ENCODE measurements at places on chromosomes 2 and 18.

- DNase-seq, result no peak
Observed at GRCh38 chr18:8659609-8660242, 45.6 kb upstream of the MTCL1 start.

DNA sequence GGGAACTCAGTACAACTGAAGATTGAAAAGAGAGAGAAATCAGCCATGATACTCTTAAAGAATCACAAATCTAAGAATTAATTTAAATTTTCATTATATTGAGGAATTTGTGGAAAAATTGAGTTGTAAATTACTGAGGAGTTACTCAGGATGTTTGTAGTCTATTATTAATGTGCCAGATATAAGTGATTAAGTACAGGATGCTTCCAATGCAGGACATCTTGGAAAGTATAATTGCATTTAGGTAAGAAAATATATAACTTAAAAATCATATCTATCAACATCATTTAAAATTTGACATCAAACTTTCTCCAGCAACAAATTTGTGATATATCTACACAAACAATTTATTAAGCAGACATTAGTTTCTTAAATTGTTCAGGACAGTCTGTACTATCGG lies 1.3 kb downstream of the CALCRL start:
- DNase-seq, result no peak

GRCh38 chr2:17995593-17995992 lies 117.1 kb downstream of the KCNS3 start:
- DNase-seq, result no peak

DNA sequence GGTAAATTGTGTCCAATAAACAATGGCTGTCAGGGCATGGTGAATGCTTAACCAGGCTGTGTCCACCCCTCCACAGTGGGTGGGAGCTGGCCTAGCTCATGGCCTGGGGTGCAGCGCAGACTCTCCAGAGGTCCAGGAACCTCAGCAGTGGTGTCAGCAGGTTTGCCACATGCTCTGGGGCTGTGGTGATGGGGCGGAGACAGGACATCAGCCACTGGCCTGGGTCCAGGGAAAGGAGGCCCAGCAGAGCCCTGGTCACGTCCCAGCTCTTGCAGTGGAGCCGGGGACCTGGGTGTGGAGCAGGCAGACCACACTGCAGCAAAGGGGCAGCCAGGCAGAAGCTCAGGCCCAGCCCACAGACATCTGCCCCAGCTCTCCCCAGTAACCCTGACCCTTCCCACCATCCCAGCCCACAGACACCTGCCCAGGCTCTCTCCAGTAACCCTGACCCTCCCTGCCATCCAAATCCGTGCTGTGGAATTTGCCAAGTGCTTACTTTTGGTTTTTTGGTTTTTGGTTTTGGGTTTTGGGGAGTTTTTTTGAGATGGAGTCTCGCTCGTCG lies 13.8 kb upstream of the KIF1A start:
- DNase-seq, result no peak

- no peak for DNase-seq
Observed at GRCh38 chr2:73285159-73285739, 971 bp upstream of the FBXO41 start.

- DNase-seq, result no peak
Observed at GRCh38 chr2:150174056-150174805, 313.2 kb downstream of the RND3 start.

DNA sequence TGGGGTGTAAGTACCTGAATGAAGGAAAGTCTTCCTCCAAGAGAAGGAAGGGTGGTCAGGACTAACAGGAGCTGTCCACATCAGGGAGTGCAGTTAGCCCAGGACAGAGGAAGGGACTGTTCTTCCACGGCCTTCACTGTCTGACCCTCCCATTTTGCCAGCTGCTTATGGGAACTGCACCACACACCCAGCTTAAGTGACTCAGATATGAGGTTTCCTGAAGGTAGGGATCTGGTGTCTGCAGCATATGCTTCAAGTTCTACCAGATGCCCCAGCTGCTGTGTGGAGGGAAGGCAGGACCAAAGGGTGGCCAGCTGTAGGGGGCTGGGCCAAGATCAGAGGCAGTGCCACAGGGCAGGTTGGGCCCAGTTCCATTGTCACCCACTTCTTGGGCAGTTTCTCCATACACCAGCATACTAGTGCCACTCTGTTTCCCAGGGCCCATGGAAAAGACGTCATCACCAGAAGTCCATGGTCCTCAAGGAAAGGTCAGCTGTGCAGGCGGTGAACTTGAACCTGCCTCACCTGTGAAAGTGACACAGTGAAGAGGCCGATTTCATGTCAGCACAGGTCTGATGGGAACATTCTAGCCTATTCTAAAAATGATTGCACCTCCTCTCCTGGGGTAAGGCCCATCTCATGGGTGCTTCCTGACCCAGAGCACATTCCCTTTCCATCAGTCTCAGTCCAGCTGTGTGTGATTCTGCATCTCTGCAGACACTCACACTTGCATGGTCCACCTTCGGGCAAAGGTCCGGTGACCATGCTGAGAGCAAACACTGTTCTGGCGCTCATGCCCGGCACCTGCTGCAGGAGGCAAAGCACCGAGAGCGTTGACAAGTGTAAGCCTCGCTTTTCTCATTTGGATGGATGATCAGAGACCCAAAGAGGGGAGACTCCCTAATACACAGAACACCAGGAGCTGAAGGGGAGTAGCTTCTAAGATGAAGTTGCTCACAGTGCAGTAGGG lies 68.0 kb downstream of the ACAA2 start:
- no peak for DNase-seq

DNA sequence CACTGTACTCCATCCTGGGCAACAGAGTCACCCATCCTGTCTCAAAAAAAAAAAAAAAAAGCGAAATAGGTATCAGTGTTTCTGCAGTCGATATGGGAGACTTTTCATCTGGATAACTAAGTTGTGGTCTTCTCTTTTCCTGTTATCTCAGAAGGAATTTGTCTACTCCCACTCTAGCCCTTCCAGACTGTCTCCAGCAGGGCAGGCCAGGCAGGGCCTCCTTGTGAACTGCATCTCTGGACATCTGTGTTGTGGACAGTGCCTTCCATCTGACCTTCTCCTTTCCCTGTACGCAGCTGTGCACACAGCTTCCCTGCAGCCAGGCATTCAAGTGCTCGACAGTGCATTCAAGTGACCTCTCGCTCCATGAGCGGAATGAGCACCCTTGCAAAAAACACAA lies 110.2 kb downstream of the CABLES1 start:
- DNase-seq, result no peak

- DNase-seq, result no peak
Observed at GRCh38 chr2:74026687-74027241, 42.1 kb downstream of the TET3 start.

DNA sequence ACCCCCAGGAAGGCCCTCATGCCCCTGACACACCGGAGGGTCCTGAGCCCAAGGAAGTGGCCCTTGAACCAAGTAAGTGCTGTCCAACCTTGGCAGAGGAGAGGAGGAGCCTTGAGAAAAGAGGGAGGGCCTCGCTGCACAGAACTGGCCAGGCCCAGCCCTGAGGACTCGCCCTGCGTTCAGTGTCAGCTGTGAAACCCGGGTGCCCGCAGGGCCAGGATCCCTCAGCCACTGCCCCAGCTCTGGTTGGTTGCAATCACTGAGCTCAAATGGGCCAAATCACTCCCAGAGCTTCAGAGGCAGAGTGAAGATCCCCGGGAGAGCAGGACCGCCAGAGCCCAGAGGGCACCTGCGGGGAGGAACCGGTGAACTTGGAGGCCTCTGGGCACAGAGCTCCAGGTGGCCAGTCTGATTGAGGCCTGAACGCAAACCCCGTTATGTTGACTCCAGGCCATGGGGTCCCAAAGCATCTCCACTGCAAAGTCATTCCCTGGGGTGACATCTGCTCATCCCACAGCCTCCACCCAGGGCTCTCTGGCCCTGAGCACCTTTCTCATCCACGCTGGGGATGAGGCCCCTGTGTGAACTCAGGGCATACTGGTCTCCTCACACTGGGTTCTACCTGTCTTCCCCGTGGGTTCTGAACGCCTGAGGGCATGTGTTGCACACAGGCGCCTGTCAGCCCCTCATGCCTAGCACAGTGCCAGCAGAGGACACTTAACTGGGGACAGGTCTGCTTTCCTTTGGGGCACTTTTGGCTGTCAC lies 11.9 kb downstream of the GBX2 start:
- DNase-seq, result no peak

- no peak for DNase-seq
Observed at GRCh38 chr2:112566104-112566503, 18.3 kb upstream of the CHCHD5 start.

GRCh38 chr2:151277067-151277466 lies 12.4 kb downstream of the NMI start:
- DNase-seq, result no peak

- DNase-seq, result no peak
Observed at GRCh38 chr2:2847209-2847676, 516.2 kb upstream of the MYT1L start.

GRCh38 chr2:151632993-151633565 lies 101.2 kb downstream of the NEB start:
- DNase-seq, result no peak

DNA sequence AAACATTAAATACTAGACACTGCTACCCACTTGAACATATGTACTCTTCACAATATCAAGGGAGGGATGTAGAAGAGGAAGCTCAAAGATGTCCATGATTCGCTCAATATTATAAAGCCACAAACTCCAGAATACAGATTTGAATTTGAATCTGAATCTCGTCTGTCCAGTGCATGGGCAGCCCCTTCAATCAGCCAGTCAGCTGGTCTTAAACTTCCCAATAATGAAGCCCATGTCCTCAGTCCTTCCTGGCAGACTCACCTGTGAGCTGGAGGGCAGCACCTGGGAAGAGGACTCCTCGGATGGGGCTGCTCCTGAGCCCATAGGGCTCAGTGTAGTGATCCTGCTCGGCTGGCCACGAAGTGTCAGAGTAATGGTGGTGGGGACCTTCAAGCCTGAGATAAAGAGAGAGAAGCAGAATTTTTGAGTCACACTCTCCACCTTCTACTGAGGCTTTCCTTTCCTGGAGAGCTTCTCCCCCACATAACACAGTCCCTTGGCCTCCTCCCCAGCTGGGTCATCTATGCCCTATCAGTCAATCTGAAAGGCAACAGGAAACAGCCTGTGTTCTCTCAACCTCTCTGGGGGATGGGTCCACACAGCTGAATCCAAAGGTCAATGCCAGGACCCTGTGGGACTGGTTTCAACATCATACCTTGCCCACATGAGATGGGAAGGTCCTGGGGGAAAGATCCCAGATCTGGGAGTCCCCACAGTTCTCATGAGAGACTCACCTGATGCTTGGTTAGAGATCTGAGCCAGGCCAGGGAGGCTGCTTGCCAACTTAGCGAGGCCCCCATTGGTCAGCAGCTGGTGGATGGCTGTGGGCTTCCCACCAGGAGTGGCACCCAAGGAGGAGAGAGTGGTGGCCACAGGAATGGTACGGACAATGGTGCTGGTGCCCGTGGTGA lies 36.5 kb downstream of the KANSL3 start:
- no peak for DNase-seq

GRCh38 chr2:138147796-138148195 lies 183.5 kb downstream of the HNMT start:
- no peak for DNase-seq

DNA sequence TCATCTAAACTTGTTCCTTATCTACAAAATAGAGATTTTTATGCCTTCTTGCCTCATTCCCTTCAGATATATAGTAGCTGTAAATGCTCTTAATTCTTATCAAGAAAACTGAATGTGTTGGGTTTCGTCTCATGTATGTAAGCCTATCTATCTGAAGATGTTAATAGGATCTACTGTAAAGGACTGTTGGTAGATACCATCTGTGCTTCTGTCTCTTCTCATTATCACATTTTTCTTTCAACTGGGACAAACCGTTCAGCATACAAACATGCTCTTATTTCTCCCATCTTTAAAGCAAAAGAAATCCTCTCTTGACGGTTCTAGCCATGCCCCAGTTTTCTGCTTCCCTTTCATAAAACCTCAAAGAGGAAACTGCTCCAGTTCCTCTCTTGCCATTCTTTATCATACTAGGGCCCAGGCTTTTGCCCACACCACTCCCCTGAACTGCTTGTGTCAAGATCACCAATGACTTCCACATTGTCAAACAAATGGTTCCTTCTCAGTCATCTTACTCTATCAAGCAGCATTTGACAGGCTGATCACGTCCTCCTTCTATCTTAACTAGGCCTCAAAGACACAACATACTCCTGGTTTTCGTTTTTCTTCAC lies 88.7 kb downstream of the ARHGEF33 start:
- DNase-seq, result no peak

- DNase-seq, result no peak
Observed at GRCh38 chr2:41853427-41854191, 194.2 kb upstream of the PKDCC start.

GRCh38 chr2:47145466-47145865 lies 9.6 kb downstream of the STPG4 start:
- DNase-seq, result no peak

- DNase-seq, result no peak
Observed at GRCh38 chr18:60038731-60039130, 138.9 kb downstream of the PMAIP1 start.

DNA sequence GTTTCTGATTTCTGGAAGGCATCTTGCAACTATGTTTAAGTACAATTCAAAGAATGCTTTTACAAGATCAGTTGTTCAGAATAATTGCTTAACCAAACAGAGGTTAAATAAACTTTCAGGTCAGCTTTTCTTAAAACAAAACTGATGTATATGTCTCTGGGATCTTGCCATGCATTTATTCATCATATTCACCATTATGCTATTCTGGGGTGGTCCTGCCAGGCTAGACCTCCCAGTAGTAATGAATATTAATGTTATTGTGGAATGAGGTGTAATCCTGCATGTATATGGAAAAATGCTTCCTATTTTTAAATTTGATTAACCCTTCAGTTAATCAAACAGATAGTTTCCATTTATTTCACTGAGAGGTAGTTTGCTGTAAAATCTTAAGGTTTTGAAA lies 129.3 kb upstream of the RGPD4 start:
- no peak for DNase-seq

DNA sequence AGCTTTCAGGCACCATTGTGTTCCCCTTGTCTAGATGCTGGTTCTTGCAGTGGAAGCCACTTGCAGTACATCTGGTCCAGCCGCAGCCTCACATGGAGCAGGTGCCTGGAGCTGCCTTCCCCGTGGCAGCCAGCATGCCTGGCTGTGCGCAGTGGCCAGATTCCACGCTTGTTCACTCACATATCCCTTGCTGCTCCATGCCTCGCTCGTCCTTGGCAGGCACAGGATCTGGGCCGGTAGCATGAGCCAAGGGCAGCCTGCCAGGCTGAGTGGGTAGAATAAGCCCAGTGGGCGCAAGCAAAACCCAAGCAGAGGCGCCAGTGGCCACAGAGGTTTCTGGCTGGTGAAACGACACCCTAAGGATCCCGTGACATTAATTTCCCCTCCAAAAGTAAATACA lies 20.6 kb downstream of the TMX3 start:
- DNase-seq, result no peak

GRCh38 chr2:54955358-54956110 lies 94.7 kb downstream of the RTN4 start:
- no peak for DNase-seq

GRCh38 chr2:168468354-168468753 lies 12.3 kb downstream of the CERS6 start:
- no peak for DNase-seq
